ENCODE measurements at places on chromosomes 5 and 9.

DNA sequence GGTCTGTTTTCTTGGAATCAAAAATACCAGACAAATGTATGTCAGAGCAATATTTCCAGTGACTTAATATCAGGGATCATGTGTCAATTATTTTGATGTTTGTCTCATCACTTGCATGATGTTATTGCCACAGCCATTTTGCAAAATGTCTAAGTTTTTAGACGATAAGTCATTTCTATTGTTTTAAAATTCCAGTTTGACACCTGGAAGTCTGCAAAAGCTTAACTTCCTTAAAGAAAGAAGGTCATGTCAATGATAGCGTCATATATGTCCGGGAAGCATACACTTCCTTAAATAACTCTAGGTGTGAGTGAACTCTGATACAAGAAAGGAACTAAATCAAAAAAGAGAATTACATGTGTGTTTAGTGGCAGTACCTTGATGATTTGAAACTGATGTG, 259.5 kb downstream of the EDIL3 start:
- DNase-seq = no peak

DNA sequence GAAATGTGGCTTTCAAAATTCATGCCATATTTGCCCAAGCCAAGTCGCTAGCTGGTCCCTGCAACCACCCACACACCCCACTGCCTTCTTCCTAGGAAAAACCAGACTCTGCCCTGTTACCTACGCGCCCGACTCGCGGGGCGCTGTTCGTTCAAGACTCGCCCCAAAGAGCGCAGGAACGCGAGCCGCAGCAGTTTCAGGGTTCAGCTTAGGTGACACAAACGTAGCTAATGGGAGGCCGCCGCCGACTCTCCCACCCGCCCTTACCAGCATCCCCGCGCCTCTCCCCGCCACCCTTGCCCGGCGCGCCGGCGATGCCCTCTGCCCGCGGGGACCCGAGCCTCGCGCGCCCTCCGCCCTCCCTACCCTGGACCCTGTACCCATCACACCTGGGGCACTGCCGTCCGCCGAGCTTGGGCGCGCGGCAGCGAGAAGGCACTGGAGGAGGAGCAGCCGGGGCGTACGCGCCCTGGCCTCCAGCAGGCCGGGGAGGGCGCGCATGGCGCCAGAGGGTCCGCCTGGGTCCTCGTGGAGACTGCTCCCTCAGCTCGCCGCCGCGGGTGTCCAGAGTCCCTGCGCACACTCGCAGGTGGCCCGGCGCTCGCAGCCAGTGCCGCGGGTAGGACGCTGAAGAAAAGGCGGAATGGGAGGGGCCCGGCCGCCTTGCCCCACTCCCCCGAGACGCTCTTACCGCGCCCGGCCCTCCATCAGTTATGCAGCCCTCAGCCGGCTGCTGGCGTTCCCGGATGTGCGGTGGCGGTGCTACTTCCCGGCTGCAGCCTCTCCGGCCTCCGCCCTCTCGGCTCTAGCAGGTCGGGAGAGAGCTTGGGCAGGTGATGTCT, at the start of gene EMB:
Gene EMB, minus strand, starts transcription at position 638 of the 842 bp plus-strand sequence. Its CDS starts 137 bp downstream, at position 501.
- peak; percentile 56 for DNase-seq

DNA sequence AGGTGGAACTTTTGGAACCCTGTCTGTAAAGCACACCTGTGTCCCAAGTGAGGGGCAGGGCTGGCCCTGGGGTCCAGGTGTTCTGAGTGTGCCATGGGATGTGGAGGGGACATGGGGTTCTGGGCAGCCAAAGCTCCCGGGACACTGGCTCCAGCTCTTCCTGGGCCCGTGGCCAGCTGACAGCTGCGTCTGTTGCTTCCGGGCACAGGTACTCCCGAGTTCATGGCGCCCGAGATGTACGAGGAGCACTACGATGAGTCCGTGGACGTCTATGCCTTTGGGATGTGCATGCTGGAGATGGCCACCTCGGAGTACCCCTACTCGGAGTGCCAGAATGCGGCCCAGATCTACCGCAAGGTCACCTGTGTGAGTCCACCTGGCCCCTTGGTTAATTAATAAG, 50.7 kb downstream of the WNK2 start:
- DNase-seq = no peak

DNA sequence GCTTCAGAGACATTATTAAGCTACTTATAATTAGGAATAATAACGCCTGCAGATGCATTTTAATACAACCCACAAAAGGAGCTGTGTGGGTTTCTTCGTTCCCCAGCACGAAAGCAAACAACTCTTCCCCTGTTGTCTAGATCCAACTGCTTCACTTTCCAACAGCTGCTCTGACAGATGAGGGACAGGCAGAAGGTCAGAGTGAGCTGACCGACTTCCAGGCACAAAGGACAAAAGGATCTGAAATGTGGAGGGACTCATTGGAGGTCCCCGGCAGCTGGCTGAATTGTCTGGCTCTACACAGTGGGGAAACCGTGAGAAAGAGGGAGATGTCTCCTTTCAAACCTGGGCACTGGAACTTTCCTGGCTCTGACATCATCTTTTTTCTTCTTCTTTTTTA, 79.1 kb upstream of the ALDH1B1 start:
- no peak for DNase-seq

DNA sequence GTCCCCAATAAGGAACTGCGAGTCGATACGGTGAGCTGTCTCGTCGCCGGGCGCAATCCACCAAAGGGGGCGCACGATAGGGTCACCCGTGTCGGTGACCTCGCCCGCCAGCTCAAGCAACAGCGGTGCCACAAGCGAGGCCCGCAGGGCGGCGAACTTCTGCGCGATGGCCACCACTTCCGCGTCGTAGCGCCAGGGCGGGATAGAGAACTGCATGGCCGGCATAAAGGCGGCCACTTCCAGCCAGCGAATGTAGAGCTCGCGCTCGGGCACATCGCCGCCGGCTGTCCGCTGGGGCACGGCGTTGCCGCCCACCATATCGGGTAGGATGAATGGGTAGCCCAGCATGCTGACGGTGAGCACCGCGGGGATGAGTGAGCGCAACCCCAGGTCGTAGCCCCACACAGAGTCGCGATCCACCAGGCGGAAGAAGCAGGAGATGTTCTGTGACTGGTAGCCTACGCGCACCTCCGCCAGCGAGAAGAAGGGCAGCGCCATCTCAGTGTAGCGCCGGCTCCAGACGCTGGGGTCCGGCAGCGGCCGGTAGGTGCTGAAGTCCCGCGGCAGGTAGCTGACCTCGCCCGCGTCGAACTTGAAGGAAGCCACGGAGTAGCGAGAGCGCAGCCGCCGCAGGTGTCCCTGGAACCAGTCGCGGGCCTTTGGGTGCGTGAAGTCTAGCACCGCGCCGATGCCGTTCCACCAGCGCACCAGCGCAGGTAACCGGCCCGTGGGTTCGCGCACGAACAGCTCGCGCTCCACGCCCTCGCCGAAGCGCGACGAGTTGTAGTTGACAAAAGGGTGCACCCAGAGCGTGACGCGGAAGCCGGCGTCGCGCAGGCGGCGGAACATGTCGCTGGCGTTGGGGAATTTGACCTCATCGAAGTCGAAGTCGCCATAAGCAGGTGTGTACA, 5.5 kb downstream of the MYORG start:
- no peak for DNase-seq
